ENCODE measurements at places on chromosomes 2 and 18.
A peak's percentile ranks its signal among the peaks of the same experiment; 100 is the strongest.

GRCh38 chr2:26114151-26114550 lies 58.7 kb upstream of the GAREM2 start:
- no peak for DNase-seq

- no peak for DNase-seq
Measured at GRCh38 chr2:197414039-197414438, 20.8 kb downstream of the SF3B1 start.

GRCh38 chr2:167212014-167212648 lies 323.9 kb downstream of the XIRP2 start:
- peak; percentile 2 for DNase-seq

GRCh38 chr18:35710581-35710980 lies 129.0 kb downstream of the GALNT1 start:
- DNase-seq, result no peak

- no peak for DNase-seq
Measured at GRCh38 chr2:8976442-8977259, 26.8 kb downstream of the MBOAT2 start.

DNA sequence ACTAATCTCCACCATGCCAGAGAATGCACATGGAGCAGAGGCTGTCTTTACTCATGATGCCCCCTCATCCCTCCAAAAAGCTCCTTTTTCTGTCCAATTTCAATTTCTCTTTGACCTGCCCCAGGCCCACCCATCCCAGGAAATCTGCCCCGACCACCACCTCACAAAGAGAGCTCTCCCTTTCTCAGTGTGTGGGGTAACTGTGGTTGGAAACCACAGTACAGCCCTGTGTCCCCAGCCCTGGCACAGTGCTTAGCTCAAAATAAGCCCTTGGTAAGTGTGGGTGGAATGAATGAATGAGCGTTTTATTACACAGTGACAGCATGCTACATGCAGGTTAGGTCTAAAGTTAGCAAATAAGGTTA lies 43.7 kb upstream of the CAB39 start:
- DNase-seq, result no peak

- no peak for DNase-seq
Measured at GRCh38 chr2:217666338-217666737, 336.5 kb downstream of the TNS1 start.

DNA sequence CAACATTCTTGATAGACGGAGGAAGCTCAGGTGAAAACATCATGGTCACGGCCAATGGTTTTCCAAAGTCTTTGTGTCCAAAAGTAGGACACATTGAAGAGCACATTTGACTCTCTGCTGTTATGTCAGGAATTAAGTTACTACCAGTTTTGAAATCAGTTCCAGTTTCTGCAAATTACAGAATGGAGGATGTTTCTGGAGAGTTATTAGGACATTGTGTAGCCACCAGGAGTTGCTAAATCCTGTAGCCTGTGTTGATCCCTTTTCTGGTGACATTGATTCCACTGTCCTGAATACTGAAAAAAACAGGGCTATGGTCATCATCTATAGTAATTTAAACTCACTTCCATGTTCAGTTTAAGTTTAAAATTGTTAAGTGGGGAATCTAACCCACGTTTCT lies 15.3 kb downstream of the UPP2 start:
- DNase-seq, result no peak

- no peak for DNase-seq
Measured at GRCh38 chr18:6681331-6681875, 48.1 kb upstream of the ARHGAP28 start.

GRCh38 chr2:131094463-131095281 lies 1.4 kb upstream of the FAM168B start:
- DNase-seq, result no peak

DNA sequence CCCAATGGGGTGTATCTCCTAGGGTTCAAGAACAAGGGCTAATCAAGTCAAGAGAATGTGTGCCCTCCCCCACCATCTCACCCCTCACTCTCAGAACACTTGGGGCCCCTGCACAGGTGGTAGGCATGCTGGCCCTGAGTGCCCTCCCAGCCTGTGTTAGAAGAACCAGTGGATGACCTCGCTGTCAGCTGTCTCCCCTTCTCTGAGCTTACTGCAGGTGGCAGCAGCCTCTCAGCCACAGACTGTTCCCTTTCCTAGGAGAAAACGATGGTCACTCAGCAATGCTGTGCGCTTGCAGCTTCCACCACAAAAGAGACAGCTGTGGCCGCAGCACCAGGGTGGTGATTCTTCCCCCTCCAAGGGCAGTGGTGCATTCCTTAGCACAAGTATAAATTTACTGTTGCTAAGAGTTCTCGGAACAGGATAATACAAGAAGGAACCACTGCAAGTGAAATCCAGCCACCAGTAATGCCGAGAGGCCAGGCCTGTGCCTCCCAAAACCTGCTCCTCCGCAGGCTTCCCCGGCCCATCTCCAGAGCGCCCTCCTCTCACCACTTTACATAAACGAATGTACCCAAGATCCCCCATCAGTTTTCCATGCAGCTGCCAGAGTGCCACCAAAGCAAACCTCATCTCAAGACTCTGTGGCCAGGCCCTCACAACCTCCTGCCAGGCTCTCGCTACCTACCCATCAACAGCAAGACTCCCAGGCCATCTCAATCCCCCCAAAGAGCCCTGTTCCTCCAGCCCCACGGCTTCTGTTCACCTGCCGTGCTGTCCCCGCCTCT lies 935 bp upstream of the RAMP1 start:
- DNase-seq, result no peak

Data from activated CD4-positive, alpha-beta T cell treated with anti-CD3 and anti-CD28 coated beads for 24 hours (primary cell).